Prostate gland (tissue), 2 donors: ENCODE measurements at places on chromosomes 4 and X.

DNA sequence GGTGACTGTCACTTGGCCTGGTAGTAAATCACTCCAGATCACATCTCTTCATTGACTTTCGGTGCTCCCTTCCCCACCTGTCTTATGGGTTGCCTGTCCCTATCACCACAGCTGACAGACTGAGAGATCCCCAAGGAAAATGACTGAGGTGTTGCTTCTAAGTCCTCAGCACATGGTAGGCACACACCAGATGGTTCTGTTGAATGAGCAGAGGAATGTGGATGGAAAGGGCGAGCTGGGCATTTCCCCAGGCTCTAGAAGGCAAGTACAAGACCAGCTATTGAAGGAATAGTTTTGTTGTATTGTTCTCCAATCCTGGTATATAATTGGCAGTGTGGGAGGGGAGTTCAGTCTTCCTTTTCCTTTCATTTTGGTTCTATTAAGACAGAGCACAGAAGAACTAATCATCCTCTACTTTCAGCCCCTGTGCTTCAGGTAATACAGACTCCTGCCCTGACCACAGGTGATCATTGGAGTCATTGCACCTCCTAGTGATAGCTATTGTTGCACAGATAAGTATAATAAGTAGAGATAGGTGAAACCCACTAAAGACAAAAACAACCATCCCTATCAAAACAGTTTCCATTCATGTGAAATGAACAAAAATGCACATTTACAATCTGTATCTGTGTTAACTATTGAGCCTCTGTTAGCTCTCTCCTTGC is 158.6 kb downstream of the TRAM1L1 start:
- no peak for DNase-seq
- H3K27ac ChIP-seq = no peak overlapping the region
- H3K4me1 ChIP-seq = no peaks in the 10 kb centered on the region
- no peaks in the 10 kb centered on the region for H3K27me3 ChIP-seq
- no peak overlapping the region for H3K4me3 ChIP-seq

DNA sequence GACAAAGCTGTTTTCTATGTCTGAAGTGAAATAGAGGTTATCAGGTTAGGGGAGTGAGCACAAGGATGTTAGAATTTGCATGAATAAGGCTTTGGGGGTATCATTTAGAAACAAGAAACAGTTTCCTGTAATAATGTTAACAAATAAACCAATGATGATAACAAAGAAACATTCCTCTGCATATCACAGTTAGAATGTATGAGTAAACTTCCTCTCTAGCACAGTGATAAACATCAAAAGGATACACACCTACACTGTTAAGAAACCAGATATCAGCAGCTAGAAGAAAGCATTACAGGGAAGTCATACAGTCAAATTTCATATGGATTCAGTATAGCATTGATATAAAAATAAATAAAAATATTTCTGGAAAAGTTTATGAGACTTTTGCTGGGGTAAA is 340.0 kb upstream of the MAGEB16 start:
- H3K4me3 ChIP-seq = no peak overlapping the region
- no peaks in the 10 kb centered on the region for H3K36me3 ChIP-seq
- no peak for DNase-seq
- no peak overlapping the region for H3K27ac ChIP-seq
- no peaks in the 10 kb centered on the region for H3K4me1 ChIP-seq

GRCh38 chrX:131979116-131979515 is 44.0 kb upstream of the STK26 start:
- DNase-seq = no peak
- no peaks in the 10 kb centered on the region for H3K27me3 ChIP-seq
- H3K36me3 ChIP-seq = no peaks in the 10 kb centered on the region
- no peaks in the 10 kb centered on the region for H3K4me1 ChIP-seq

- DNase-seq = no peak
- H3K27me3 ChIP-seq = no peaks in the 10 kb centered on the region
- H3K27ac ChIP-seq = no peak overlapping the region
- no peaks in the 10 kb centered on the region for H3K4me1 ChIP-seq
Measured at GRCh38 chr4:27635936-27636913, 775.6 kb downstream of the STIM2 start.

- H3K27me3 ChIP-seq = peaks cover 12% of the 10 kb centered on the region
- peaks cover 6% of the 10 kb centered on the region for H3K4me1 ChIP-seq
- no peaks in the 10 kb centered on the region for H3K36me3 ChIP-seq
- H3K4me3 ChIP-seq = peak overlapping the region; percentile 56
- H3K27ac ChIP-seq = no peak overlapping the region
Measured at GRCh38 chr4:2041239-2042130, 17.6 kb upstream of the NAT8L start.

GRCh38 chrX:107979534-107979933 is 2.6 kb downstream of the TEX13B start:
- H3K27ac ChIP-seq = no peak overlapping the region
- DNase-seq = no peak
- H3K4me1 ChIP-seq = no peaks in the 10 kb centered on the region
- no peak overlapping the region for H3K4me3 ChIP-seq

DNA sequence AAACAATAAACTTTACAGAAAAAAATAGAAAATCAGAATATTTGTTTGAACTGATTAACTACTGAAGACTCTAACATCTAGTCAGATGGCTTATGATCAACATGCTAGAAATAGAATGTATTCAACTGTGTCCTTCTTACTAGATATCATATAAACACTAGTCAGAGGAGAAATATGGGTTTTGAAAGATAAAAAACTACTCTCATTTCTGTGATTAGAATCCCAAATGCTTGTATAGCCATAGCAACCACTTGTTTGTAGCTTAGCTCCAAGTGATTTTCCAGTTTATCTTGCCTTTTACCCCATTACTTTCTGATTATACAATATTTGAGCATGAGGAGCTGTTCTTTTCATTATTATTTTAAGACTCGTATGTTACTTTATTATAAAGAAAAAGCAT is 31.2 kb downstream of the USP38 start:
- no peak for DNase-seq
- H3K27me3 ChIP-seq = no peaks in the 10 kb centered on the region
- no peak overlapping the region for H3K4me3 ChIP-seq

DNA sequence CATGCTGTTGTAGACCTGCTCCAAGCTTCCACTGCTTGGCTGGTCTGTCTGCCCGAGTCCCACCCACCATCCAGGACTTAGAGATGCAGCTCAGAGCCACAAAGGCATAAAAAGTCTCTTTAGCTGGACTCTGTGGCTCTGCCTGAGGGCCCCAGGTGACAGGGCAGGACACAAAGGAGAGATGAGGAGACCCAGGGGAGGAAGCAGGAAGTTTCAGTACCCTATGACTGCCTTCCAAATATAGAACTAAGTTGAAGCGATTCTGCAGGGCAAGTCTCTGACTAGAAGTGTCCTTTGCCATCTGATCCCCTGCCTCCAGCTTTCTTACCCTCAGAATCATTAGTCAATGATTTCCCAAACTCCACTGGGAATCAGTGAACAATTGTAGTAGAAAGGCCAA is 11.2 kb upstream of the CXCR3 start:
- H3K27me3 ChIP-seq = no peaks in the 10 kb centered on the region
- H3K4me3 ChIP-seq = no peak overlapping the region
- H3K4me1 ChIP-seq = no peaks in the 10 kb centered on the region

DNA sequence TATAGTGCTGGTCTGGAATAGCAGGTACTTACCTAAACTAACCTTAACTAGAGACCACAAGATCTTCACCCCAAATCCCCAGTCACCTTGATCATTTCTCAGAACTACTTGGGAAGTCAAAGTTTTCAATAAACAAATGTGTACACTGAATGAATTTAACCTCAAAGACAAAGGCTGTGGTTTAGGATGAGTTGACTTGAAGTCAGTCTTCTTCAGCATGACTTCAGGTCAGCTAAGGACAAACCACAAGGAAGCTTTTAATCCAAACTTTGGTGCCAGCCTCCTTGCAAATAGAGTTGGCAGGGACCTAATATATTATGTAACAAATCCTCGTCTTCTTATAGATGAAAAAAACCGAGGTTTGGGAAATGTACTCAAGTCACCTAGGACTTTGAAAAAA is 21.2 kb upstream of the VCX2 start:
- no peak overlapping the region for H3K4me3 ChIP-seq
- DNase-seq = no peak
- no peaks in the 10 kb centered on the region for H3K4me1 ChIP-seq
- H3K27ac ChIP-seq = no peak overlapping the region

DNA sequence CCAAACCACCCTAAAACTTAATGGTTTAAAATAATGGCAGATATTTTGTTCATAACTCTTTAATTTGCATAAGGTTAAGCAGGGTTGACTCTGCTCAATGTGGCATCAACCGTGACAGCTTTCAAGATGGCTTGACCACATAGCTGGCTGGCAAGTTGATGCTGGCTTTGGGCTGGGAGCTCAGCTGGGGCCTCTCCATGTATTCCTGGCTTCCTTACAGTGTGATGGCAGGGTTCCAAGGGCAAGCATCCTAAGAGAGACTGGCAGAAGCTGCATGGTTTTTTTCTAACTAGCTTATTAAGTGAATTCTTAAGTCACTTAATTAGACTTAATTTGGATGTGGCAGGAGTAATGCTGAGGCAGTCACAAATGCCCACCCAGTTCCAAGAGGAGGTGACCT is 4.5 kb downstream of the RP2 start:
- no peaks in the 10 kb centered on the region for H3K4me1 ChIP-seq
- no peaks in the 10 kb centered on the region for H3K27me3 ChIP-seq
- H3K36me3 ChIP-seq = no peaks in the 10 kb centered on the region
- H3K4me3 ChIP-seq = no peak overlapping the region
- no peak for DNase-seq

- no peak overlapping the region for H3K27ac ChIP-seq
- no peaks in the 10 kb centered on the region for H3K4me1 ChIP-seq
- no peak overlapping the region for H3K4me3 ChIP-seq
Measured at GRCh38 chrX:149455934-149456333, 49.2 kb downstream of the IDS start.

DNA sequence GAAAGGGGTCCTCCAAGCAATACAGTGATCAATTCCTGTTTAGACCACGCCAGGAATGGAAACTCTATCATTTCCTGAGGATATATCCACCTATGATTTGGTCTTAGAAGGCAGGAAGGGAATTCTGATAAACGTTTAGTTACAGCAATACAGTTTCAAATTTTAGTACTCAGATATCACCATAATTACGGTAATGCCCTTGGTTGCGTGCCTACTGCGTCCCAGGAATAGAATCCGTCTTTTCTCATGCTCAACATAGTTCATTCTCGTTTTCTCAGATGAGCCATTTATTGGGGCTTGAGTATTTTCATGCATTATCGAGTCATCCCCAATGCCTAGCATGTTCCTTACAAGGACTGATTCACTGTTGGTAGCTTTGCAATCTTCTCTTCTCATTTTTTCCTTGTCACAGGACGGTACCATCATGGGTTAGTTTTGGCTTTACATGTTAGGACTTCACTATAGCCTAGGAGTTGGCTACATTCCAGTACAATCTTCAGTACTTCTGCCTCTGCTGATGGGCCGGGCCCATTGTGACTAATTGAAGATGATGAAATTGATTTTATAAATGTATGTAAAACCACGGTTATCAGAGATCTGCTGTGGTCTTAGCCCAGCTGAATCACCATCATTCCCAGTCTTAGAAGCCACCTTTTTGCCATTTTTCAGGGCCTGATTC is 4.4 kb upstream of the PRKX start:
- no peaks in the 10 kb centered on the region for H3K36me3 ChIP-seq
- no peak overlapping the region for H3K27ac ChIP-seq
- no peaks in the 10 kb centered on the region for H3K27me3 ChIP-seq
- DNase-seq = no peak

- H3K4me3 ChIP-seq = no peak overlapping the region
- H3K4me1 ChIP-seq = no peaks in the 10 kb centered on the region
- H3K36me3 ChIP-seq = no peaks in the 10 kb centered on the region
- DNase-seq = no peak
- no peak overlapping the region for H3K27ac ChIP-seq
- no peaks in the 10 kb centered on the region for H3K27me3 ChIP-seq
Measured at GRCh38 chr4:154067786-154068185, 278.9 kb upstream of the SFRP2 start.

DNA sequence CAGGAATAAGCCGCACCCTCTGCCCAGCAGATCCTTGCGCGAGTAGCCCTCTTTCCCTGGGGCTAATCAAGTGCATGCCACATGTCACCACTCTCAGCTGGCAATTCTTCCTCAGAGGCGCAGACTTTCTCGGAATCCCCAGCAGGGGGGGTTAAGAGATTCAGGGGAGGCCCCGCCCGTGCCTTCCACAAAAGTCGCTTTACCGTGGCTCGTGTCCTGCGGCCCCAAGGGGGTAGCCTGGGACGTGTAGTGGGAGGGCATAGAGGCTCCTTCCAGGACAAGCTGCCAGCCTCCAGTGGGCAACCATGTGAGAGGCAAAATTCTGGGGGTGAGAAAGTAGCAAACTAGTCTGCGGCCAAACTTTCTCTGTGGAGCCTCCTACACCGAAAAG is 652 bp downstream of the SRPX start:
- H3K4me1 ChIP-seq = no peaks in the 10 kb centered on the region
- peak; percentile 6 for DNase-seq
- H3K27ac ChIP-seq = no peak overlapping the region
- H3K36me3 ChIP-seq = no peaks in the 10 kb centered on the region
- H3K27me3 ChIP-seq = no peaks in the 10 kb centered on the region

DNA sequence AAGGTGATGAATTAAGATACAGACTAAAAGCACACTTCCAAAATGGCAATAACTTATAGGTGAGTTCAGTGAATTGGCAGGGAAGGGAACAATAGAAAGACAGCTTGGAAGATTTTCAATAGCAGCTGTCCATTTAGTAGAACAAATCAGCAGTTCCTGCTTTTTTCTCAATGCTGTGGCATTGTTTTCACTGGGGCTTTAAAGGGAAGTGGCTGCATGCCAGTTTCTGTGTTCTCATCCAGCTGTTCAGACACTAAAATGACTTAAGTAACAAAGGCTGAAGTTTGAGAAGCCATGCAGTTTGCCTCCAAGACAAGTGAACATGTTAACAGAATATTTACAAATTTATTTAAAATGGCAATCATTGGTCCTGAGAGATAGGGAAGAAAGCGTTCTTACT is 291.9 kb downstream of the FAM47A start:
- H3K27ac ChIP-seq = no peak overlapping the region
- no peak overlapping the region for H3K4me3 ChIP-seq
- no peak for DNase-seq
- H3K4me1 ChIP-seq = no peaks in the 10 kb centered on the region
- H3K27me3 ChIP-seq = no peaks in the 10 kb centered on the region

- H3K36me3 ChIP-seq = no peaks in the 10 kb centered on the region
- no peak overlapping the region for H3K4me3 ChIP-seq
Measured at GRCh38 chr4:181225616-181226261, 1017.5 kb upstream of the TENM3 start.

GRCh38 chr4:74038425-74039314 is at the start of gene CXCL3:
TSS of gene CXCL3 (minus strand) at chr4:74038689. CDS start at chr4:74038611, 78 bp downstream.
- H3K27ac ChIP-seq = no peak within 1 kb of the TSS
- peak within 1 kb of the TSS; percentile 51 for H3K4me3 ChIP-seq
- H3K36me3 ChIP-seq = no peaks in the 10 kb centered on the region

GRCh38 chr4:76035141-76035540 is 729 bp downstream of the CXCL11 start:
- no peaks in the 10 kb centered on the region for H3K36me3 ChIP-seq
- no peak for DNase-seq
- H3K27ac ChIP-seq = no peak overlapping the region
- H3K27me3 ChIP-seq = no peaks in the 10 kb centered on the region
- no peaks in the 10 kb centered on the region for H3K4me1 ChIP-seq
